ENCODE measurements at places on chromosomes 6 and 20.

DNA sequence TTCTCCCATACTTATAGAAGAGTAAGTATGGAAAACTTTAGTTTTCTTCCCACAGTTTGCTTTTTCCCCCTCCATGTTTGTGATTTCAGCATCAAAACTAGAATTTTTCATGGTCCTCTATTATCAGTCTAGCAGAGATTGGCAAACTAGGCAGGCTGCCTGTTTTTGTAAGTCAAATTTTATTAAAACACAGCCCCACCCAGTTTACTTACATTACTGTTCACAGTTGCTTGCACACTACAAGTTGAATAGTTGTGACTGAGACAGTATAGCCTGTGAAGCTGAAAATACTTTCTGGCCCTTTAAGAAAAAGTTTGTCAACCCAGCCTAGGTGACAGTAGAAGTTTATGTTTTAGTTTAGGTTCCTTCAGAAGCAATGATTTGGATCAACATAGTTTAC, 19.5 kb downstream of the MCM8 start:
- no peak for DNase-seq

DNA sequence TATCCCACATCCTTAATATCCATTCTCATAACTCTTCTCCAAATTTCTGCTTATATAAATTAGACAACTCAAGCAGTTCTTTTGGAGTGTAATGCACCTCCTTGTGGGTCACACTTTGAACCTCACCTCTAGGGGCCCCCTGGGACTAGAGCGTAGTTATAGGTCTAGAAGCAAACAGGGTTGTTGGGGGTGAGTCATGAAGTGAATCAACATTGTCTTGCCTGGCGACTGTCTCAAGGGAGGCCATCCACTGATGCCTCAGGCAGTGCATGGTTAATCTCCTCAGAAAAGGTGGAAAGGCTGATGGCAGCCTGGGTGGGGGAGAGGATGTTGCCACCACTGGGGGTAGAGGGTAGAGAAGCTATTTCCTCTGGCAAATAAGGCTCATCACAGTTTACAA, 129.1 kb downstream of the TNFRSF21 start:
- DNase-seq, result no peak

GRCh38 chr20:33145521-33145920, 22.4 kb upstream of the BPIFA2 start:
- DNase-seq, result no peak

DNA sequence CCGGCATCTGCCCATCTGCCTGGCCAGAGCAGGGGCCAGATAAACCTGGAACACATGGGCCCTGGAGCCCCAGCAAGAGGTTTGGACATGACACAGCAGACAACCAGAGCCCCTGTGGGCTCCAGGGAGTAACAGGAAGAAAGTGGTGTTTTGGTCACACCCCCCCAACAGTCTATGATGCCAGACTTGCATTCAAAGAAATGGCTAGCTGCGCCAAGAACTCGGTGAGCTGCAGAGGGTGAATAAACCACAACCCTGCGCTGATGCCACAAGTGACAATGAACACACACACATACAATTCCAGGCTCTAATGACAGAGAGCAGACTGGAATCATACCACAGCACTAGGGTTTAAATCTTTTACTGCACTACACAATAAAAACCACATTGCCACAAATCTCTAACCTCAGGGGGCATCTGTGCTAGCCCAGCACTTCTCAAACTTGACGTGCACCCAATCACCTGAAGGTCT, 34.0 kb downstream of the TRERF1 start:
- no peak for DNase-seq

DNA sequence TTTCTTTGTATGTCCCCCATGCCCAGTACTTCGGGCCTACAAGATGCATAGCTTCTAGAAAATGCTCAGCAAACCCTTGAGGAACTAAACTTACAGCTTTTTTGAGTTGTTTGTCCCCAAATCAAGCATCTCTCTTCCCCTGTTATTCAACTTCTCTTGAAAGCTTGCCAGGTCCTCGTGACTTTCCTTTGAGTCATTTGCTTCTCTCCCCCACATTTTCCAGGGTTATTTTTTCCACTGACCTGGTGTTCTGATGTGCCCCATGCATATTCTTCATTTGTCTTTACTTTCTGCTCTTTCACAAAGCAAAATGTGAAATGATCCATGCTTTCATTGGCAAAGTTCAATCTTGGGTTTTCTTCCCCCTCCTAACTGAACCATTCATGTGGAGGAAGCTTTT, 204.8 kb downstream of the TFAP2A start:
- DNase-seq, result no peak

- no peak for DNase-seq
Measured at GRCh38 chr20:26169506-26169905, 472.9 kb upstream of the ZNF337 start.

- DNase-seq, result no peak
Measured at GRCh38 chr6:35911871-35912653, 8.8 kb downstream of the SRPK1 start.

GRCh38 chr20:23995905-23996666, 7.5 kb upstream of the GGTLC1 start:
- DNase-seq, result peak; percentile 11

- DNase-seq, result no peak
Measured at GRCh38 chr6:107361753-107362604, 97.4 kb downstream of the PDSS2 start.

DNA sequence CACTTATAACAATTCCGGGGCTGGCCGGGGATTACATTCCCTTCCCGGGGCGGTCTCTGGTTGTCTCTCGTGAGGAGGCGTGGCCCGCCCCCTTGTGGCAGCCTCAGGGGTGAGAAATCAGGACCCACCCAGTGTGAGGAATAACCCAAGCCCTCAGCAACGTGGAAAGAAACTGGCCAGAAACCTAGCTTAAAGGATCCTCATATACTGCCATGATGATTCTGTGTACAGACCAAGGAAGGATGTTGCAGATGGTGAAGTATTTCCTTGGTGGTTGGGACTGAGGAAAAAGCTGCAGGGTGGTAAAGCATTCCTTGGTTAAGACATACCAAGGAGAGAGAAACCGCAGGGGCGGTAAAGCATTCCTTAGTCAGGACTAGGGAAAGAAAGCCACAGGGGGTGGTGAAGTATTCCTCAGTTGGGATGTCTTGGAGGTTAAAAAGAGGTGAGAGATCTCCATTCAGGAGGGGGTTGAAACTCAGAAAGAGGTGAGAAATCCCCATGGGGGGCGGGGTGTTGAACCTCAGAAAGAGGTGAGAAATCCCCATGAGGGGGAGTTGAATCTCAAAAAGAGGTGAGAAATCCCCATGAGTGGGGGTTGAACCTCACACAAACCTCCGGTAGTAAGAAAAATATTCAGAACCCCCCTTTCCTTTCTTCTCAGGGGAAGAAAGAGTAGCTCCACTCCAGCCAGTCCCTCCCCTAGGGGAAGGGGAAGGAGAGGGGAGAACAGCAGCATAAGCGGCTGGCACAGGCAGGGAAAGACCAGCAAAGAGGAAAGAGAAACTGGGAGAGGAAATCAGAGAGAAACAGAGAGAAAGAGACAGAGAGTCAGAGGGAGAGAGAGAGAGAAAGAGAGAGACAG, 238.1 kb downstream of the RNGTT start:
- no peak for DNase-seq

DNA sequence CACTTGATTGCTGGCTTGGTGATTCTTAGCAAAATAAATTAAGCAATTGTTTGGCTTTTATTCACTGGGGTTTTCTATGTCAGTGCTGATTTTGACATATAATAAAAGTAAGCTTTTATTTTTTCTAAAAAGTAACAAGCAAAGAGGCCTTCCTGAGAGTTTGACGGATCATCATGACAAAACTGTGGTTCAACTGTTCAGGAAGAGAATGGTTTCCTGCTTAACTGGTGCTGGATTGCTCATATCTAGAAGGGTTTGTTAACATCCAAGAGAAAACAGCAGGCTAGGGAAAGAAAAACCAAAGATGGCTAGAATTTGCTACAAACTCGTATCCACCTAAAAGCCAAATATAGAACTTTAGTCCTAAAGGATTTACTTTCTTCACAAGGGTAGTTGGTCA, 21.2 kb downstream of the SERPINB1 start:
- DNase-seq, result no peak

DNA sequence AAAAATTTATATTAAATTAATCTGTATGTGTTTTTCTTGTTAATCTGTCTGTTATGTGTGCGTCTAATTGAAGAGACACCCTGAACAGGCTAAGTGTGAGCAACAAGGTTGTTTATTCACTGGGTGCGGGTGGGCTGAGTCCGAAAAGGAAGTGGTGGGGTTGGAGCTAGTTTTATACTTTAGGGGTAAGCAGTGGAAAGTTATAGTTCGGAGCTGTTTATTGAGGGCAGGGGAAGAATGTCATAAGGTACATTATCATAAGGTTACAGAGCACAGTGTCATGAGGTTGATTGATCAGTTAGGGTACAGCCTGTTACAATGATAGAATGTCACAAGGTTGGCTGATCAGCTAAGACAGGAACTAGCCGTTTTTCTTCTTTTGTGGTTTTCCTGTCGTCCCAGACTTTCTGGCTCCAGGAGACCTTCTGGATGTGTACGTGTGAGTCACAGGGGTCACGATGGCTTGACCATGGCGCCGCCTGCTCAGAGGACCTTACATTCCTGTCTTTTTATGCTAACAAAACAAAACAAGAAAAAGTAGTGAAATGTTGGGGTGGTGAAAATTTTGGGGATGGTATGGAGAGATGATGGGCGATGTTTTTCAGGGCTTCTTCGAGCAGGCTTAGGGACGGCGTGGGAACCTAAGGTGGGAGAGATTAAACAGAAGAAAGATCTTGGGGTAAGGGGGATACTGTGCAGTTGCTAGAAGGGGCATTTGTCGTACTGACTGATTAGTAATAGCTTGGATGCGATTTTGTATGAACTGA, 754.0 kb upstream of the ADGRB3 start:
- no peak for DNase-seq

- DNase-seq, result no peak
Measured at GRCh38 chr6:25492951-25493350, 159.1 kb upstream of the SCGN start.

DNA sequence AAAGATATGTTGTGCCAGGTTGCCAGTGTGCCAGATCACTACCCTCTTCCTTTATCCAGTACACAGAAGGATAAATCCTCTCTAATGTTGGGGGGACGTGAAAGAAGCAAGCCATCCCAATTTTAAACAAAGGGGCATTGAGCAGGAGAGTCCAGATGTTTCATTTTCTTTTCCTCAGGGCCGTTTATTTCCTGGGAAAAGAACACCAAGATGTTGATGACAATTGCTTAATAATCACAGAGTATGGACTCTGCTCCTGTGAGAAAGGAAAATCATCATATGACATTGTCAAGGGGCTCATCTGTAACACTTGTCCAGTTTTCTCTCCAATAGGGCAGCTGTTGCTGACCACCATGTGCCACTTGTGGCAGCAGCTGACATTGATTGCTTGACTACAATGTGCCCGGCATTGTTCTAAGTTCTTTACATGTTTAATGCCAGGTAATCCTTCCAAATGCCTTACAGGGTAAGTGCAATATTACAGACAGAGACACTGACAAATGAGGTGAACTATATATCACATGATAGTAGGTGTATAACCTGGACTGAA, 161.4 kb downstream of the CD109 start:
- no peak for DNase-seq

DNA sequence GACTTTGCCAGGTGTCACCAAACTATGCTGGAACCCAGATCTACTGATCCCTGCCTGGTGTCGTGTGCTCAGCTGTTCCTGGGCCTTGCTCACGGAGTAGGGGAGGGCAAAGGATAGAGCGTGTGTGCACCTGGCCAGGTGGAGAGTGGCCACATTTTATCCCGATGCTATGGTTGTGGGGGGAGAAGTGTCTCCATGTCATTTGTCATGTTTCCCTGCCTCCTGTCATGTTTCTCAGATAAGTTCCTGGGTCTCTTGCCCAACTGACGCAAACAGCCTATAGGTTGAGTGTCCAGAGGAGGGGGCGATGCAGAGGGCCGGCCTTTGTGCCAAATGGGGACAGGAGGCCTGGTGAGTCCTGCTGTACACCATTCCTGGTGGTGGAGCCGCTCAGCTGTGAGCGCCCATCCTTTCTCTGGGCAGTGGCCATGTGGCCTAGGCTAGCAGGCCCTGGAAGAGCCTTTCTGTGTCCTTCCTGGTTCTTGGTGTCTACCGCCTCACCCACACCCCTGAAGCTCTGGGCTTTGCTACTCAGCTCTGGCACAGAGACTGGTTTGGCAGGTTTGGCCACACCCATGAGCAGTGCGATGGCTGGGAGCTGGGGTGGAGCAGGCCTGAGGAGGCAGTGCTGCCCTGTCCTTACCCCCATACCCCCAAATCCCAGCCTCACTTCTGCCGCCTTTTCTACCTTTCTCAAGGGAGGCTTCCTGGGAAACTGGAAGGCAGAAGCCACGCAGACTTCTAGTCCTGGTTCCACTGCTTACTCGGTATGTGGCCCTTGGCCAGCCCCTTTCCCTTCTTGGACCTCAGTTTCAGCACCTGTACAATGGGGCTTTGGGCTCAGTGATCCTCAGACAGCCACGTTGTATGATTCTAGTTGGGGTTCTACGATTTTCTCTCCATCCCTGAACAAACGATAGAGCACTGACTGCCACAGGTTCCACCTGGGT, 32.3 kb upstream of the EPB41L1 start:
- DNase-seq, result no peak

DNA sequence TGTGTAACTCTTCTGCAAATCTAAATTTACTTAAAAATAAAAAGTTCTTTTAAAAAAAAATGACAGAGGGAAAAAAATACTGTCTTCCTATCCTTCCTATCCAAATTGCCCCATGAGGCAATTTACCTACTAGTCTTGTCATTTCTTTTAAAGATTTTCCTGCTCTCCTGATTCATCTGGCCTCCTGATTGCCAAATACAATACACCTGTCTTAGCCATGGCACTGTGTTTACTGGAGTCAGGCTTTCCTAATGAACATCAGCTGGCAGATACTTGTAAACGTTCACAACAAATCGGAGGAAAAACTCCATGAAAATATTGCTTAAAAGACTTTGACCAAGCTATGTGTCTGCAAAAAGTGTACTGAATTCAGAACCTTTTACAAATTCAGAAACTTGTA, 21.5 kb downstream of the TM9SF4 start:
- no peak for DNase-seq

DNA sequence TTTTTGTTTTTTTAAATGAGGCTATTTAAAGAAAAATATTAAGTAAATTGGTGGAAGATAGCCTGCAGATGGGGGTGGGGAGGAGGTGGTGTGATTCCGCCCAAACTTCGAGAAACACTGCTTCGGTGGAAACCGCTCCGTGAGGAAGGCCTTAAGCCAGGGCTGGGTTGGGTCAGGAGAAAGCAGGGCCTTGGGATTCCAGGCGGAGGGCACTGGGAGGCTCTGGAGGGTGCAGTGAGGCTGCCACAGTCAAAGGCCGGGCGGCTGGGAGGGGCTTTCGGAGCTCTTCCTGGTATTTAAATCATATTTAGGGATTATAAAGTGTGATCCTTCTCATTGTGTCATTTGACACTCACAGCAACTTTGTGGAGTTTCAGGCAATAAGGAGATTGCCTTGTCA, 22.2 kb upstream of the SCRT2 start:
- no peak for DNase-seq

Data from naive B cell (primary cell).